ENCODE measurements at places on chromosomes 5 and 9.
A peak's percentile ranks its signal among the peaks of the same experiment; 100 is the strongest.

DNA sequence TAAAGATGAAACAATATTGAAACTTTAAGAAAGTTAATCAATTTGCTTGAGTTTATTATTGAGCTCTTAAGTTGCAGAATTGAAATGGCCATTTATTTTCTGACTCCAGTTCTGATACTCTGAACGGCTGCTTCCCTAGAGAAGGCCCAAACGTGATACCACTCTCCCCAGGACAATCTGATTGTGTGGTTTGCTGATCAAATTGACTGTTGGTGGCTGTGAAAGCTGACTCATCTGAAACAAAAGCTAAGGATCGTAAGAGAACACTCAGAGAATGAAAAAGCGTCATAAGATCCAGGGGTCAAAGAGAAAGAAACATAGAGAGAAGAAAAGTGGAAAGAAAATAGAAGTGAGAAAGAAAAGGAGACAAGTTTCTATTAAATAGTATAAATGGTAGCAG lies 147.2 kb downstream of the IZUMO3 start:
- no peak for DNase-seq

DNA sequence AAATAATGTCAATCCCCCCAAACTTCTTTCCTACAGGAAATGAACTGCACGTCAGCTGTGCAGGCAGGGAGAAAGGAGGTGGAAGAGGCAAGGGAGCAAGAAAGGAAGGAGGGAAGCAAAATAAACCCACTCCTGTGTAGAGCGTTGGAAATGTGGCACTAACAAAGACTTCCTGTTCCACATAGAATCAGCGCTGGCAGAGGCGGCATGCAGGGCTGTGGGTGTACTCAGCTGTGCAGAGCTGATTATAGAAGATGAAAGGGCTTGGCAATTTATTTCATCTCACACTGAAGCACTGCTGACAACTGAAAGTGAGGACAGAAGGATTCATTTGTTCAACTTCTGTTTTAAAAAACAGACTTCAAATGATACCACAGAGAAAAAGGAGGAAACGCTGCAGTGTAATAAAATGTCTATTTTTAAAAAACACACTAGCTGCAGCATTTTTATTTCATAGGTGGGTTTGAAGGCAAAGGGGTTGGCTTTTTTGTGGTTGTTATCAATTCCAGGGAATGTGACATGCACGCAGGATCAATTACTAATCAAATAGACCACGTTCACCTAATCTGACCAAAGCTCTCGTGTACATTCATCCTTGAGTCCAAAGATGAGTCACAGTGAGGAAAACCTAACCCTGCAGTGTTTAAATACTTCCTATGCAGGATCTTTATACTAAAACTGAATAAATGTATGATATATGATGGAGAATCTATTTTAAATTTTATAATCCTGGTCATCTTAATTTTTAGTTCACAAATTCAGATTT lies 583.5 kb downstream of the ZNF608 start:
- DNase-seq = no peak

- DNase-seq = no peak
These were observed 1.1 kb upstream of the PLEKHG4B start for GRCh38 chr5:90590-91547.

DNA sequence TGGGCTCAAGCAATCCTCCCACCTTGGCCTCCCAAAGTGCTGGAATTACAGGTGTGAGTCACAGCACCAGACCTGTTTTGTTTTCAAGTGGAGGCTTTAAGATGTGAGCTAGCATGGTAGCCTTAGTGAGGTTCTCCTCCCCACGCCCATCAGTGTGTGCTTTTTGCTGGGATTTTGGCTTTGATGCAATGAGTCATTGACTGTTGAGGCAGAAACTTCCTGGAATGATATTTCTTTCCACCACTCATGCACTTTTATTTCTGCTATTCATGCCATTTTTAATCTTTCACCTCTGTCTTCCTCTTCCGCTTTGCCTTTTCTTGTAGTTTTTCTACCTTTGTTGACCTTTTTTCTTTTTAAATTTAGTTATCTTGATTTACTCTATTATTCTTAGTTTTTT lies 4.2 kb upstream of the NFIL3 start:
- no peak for DNase-seq

GRCh38 chr5:10862085-10862484 lies 101.1 kb upstream of the DAP start:
- DNase-seq = no peak

- no peak for DNase-seq
These were observed 74.6 kb downstream of the UBAP1 start for GRCh38 chr9:34253460-34253837.

- DNase-seq = no peak
These were observed 1.3 kb downstream of the GNG10 start for GRCh38 chr9:111662576-111663300.

DNA sequence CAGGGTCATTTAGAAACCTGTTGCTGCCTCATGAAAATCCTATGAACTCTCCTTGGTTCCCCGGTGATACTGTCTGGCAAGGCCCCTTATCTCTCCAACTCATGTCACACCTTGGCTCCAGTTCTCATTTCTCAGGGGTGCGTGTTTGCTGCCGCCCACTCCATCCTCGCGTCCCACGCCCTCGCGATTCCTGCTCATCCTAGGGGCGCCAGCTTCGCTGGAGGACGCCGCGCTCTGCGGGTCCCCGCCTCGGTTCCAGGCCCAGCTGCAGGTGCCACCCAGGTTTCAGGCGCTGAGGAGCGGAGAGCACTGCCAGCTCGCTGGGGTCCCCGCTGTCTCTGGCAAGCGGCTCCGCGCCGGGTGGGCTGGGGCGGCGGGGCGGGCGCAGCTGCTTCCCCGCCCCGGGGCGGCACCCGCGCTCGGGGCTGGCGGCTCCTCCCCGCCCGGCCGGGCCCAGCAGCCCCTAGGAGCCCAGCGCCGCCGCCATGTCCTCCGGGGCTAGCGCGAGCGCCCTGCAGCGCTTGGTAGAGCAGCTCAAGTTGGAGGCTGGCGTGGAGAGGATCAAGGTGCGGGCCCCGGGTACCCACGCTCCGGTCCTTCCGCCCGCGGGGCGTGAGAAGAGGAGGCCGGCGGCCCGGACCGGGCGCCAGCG lies at the start of gene GNG10:
Gene GNG10, plus strand, starts transcription at position 456 of the 652 bp plus-strand sequence. Its CDS starts 30 bp downstream, at position 486.
- peak; percentile 56 for DNase-seq

DNA sequence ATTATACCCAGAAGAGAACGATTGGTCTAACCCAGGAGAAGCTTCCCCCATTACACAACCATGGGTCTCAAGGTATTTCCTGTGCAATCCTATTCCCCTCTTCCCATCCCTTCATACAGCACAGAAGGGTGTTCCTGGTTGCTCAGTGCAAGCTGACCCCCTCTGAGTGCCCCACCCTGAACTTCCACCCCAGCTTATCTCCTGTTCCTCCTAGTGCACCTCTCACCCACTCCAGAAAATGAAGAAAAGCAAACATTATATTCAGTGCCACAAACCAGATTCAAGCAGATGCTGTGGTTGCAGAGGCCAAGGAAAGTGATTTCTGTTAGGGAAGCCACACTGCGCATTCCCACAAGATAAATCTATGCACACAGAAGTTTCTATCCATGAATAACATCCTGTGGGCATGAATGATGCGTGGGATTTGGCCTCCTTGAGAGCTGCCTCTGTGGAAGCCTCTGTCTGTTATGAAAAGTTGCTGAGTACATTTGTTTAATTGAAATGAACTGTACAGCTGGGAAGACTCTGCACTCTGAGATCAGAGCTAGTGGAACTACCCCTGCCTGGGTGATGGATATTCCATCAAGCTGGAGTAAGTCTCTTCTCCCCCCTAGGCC lies 2.2 kb upstream of the OR2S2 start:
- DNase-seq = no peak

- DNase-seq = no peak
These were observed 205.9 kb upstream of the MSX2 start for GRCh38 chr5:174518512-174518911.

DNA sequence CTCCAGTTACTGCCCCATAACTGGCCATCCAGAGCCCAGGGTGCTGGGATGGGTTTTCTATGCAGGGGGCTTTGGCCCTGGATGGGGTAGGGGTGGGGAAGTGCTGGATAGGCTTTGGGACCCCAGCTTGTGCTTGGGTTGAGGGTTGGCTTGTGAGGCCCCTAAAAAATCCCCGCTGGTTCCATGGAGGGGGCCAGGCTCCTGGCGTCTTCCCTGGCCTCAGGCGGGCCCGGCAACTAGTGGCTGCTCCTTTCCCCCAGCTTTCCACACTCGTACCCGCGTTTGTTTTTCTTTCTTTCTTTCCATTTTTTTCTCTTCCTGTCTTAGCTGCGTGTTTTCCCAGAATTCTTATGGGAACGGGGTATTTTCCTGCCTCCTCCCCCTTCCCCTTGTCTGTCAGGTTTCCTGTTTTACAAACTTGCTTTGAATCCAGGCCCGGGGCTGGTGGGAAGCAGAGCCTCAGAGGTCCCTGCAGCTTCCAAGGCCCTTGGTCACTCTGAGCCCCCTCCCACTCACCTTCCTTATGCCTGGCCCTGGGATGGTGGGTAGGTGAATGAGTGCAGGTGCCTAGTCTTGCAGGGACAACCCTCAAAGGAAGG lies 40.2 kb downstream of the RGS3 start:
- DNase-seq = no peak

GRCh38 chr5:167049043-167049663 lies 1242.3 kb upstream of the WWC1 start:
- no peak for DNase-seq

DNA sequence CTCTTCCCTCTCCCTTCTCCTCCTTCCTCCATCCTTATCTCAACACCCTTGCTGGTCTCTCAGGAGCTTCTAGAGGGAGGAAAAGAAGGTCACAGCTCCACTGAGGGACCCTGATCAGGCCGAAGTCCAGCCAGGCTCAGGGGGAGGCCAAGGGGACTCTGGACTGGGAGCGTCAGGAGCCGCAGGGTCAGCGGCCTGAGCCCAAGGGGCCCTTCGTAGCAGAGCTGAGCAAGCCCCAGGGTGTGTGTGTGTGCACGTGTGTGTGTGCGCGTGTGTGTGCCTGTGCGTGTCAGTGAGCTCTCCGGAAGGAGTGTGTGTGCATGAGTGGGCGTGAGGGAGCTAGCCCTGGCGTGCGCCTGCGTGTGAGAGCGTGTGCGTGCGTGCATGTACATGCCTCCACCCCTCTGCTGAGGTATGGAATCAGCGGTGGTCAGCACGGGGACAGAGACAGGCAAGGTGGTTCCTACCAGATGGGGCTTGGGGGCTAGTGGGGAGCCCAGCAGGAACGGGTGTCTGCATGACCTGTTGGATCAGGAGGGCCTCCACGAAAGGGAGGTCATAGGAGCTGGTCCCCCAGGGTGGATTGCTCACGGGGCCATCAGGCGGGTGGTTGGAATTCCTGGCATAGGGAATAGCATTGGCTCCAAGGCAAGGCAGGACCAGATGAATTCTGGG lies 10.0 kb upstream of the AGPAT2 start:
- no peak for DNase-seq

- no peak for DNase-seq
These were observed 21.3 kb downstream of the SEMA6A start for GRCh38 chr5:116553366-116553765.

- DNase-seq = no peak
These were observed 104.7 kb downstream of the KCTD16 start for GRCh38 chr5:144275329-144275728.

All from T-helper 9 cell (primary cell).